ENCODE measurements at places on chromosomes 3 and 15. TPM values are rescaled to one million over a fixed set of nuclear protein-coding genes. Genes with fewer than 3 reads are reported as not detected.

Gene IL5RA
- total RNA-seq, result not detected

DNA sequence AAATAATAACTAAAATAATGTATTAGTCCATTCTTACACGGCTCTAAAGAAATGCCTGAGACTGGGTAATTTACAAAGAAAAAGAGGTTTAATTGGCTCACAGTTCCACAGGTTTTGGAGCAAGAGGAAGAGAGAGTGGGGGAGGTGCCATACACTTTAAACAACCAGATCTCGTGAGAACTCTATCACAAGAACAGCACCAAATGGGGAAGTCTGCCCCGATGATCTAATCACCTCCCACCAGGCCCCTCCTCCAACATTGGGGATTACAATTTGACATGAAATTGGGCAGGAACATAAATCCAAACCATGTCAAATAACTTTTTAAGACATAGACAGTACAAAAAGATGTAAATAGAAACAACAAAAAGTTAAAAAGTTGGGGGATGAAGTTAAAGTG lies 63.2 kb downstream of the ILDR1 start:
- DNase-seq, result no peak

DNA sequence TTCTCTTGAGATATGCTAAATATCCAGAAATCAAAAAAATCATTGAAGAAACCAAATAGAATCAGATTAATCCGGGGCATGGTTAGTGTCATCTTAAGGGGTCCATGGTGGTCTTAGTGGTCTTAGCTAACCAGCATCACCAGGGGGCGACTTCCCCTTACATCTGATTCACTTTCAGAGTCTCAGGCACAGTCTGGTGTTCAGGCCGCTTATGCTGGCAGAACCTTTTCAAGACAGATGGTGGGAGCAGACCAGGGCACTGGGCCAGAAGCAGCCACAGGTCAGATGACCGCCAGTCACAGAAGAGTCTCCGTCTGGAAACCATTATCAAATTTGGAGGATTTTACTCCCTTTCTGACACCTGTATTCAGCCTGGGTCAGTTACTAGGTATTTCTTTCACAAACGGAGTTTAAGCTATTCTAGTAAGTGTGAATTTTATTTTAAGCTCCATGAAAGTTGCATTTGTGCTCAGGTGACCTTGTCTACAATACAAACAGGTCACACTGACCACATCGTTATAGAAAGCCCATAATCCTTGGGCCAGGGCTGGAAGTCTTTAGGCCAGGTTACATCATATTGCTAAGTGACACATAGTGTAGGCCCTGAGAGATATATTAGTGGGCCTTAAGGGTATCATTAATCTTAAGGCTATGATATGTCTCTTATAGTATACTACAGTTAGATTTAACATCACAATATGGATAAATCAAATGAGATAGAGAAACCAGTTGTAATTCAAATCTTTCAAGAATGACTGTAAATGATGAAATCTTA lies 365.5 kb downstream of the GBE1 start:
- no peak for DNase-seq

Gene SCG5
- total RNA-seq, result 0.94 TPM

GRCh38 chr15:75043509-75044257 lies 20.3 kb downstream of the PPCDC start:
- no peak for DNase-seq

Measured in activated naive CD4-positive, alpha-beta T cell treated with anti-CD3 and anti-CD28 coated beads for 36 hours (primary cell).